ENCODE measurements at places on chromosomes 3 and 15. TPM values are rescaled to one million over a fixed set of nuclear protein-coding genes. Genes with fewer than 3 reads are reported as not detected.

RASGRF1 gene
- 1.2 TPM for total RNA-seq

SNAPC5 gene
- 11.5 TPM for total RNA-seq

UTS2B gene
- total RNA-seq, result 0.75 TPM

LDHAL6B gene
- not detected for total RNA-seq

ZIC1 gene
- total RNA-seq, result 0.30 TPM

PIGB gene
- 13.6 TPM for total RNA-seq

RBPMS2 gene
- 10.6 TPM for total RNA-seq

NOX5 gene
- 0.09 TPM for total RNA-seq

FBXL22 gene
- total RNA-seq, result 0.34 TPM

ARHGEF26 gene
- total RNA-seq, result 1.7 TPM

TRIM71 gene
- 17.2 TPM for total RNA-seq

HTR3E gene
- not detected for total RNA-seq

CFAP92 gene
- total RNA-seq, result 0.52 TPM

ARRDC4 gene
- 42.4 TPM for total RNA-seq

CYP1A2 gene
- total RNA-seq, result not detected

ADPRH gene
- 2.6 TPM for total RNA-seq

ERC2 gene
- 7.4 TPM for total RNA-seq

TMC3 gene
- total RNA-seq, result 0.22 TPM

FGF7 gene
- 0.26 TPM for total RNA-seq

PRR20G gene
- total RNA-seq, result not detected

GATA2 gene
- 0.58 TPM for total RNA-seq

PROS1 gene
- 13.4 TPM for total RNA-seq

MYLK gene
- 53.6 TPM for total RNA-seq

CCDC13 gene
- 1.3 TPM for total RNA-seq

SIN3A gene
- total RNA-seq, result 54.0 TPM

SPESP1 gene
- total RNA-seq, result not detected

IL20RB gene
- total RNA-seq, result 22.0 TPM

ANKUB1 gene
- not detected for total RNA-seq

Data from astrocyte (in vitro differentiated cells and primary cell).